ENCODE measurements at places on chromosomes 2 and 18.
A peak's percentile ranks its signal among the peaks of the same experiment; 100 is the strongest.

- no peak for DNase-seq
Measured at GRCh38 chr2:192073878-192074277, 120.9 kb downstream of the TMEFF2 start.

DNA sequence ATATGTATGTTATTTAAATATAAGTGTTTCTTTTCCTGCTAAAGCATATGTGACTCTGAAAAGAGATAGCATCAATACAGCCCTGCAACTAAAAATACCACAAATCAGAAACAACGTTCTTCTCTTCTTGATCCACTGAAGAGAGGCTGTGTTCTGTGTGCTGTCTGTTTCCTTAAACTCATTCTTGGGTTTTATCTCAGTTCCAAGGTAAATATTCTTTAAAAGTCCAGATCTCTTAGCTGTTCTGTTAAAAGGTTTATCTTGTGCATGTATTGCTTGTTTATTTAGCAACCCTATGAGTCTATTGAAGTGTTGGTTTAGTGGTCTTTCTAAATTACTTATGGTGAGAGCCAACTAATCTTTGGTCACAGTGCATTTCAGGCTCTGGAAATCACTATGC is 173.3 kb upstream of the NT5C1B start:
- DNase-seq, result no peak

DNA sequence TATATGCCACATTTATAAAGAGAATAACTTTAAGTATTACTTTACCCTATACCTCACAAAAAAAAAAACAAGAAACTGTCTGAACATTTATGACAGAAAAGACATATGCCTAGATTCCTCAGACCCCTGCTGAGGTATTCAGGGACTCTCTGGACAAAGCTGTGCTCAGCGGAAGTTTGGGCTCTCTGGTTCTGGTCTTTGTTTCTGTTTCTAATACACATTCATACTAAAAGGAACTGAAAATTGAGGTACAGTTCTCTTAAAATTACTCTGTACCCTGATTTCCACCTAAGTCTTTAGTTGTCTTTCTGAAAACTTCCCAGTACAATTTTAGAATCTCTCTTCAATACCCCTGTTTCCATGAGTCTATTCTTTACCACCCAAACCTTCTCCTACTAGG is 160.3 kb downstream of the IKZF2 start:
- DNase-seq, result no peak

GRCh38 chr2:151654085-151654484 is 80.2 kb downstream of the NEB start:
- no peak for DNase-seq

GRCh38 chr2:44016282-44016681 is 20.5 kb upstream of the LRPPRC start:
- no peak for DNase-seq

GRCh38 chr18:34494359-34494696 is 215.8 kb upstream of the DTNA start:
- no peak for DNase-seq

GRCh38 chr2:233101816-233102215 is 41.7 kb downstream of the INPP5D start:
- no peak for DNase-seq

DNA sequence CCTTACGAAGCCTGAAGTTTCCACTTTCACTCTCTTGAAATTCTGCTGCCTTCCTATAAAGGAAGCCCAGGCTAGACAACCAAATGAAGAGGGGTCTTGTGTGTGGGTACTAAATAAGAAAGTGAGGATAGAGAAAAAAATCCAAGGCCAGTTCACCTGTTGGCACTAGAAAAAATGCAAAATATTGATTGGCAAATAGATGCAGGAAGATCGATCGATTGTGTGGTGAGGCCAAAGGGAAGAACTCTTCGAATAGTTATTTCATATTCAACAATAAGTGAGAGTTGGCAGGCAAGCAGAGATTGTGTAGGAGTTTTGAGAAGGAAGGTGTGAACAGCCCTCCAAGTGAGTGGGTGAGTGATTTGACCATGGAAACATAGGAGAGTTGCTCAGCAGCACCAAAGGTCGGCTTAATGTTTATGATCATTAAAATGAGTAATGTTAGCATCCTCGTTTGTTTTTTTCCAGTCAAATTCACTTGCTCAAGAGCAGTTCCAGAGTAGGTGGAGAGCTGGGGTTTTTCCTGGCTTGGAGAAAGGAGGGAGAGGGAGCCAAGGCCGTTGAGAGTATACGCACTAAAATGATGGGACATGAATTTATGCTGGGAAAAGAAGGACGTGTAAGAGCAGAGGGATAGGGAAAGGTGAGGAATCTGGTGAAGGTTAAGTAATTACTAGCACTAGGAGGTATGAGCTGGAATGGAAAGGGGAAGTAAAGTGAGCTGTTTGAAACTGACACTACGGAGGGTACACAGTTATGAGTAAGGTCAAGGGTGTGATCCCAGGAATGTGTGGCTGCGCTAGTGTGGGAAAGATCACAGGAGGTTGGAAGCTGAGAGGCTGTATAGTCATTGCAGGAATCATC is 1.1 kb upstream of the NAPG start:
- no peak for DNase-seq

DNA sequence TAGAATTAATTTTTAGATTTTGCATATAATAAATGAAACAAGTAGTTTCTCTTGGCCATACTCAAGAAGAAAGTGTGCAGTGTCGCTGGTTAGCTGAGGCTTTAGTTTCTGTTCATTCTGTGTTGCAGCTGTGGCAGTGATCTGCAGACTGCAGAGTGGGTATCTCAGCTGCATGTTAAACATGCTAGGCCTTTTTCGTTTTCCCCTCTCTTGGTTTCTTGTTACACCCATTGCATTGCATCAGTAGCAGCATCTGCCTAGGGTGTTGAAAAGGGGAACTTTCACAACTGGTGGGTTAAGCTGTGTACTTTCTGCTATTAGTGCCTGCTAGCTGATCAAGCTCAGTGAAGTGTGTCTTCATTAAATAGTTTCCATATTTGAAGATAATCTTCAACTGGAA is 51.3 kb downstream of the ACSL3 start:
- peak; percentile 81 for DNase-seq

GRCh38 chr2:127597984-127598380 is 48.0 kb upstream of the GPR17 start:
- no peak for DNase-seq

DNA sequence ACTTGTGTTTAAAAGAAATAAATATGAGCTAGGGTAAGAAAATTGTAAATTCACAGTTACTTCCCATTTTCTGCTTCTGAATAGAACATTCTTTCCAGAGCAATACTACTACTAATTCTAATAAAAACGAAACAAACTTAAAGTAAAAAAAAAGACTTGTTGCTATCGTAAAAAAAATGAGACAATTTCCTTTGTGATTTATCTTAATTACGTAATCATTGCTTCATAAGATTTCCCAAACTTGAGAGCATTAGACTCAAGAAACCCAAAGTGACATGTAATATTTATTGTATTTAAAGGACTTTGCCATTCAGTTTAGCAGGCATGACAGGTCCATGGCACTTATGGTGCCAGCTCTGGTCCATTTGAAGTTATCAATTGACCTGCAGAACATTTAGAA is 153.8 kb downstream of the AQP4 start:
- DNase-seq, result no peak

DNA sequence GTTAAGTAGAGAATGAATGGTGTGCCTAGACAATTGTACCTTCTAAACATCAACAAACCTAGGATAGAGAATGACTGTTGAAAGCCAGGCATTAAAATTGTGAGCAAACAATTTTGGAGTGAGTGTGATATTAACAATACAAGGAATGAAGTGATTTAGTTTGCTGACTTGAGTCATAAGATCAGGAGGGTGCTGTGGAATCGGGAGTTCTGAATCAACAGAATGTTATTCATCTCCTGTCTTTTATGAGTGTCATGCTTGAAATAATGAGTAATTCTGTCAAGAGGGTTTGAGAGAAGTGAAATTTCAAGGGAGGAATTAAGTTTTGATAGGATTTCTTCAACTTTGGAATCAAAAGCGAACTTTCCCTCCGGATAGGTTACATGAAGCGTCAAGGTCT is 214.4 kb upstream of the DSEL start:
- no peak for DNase-seq

DNA sequence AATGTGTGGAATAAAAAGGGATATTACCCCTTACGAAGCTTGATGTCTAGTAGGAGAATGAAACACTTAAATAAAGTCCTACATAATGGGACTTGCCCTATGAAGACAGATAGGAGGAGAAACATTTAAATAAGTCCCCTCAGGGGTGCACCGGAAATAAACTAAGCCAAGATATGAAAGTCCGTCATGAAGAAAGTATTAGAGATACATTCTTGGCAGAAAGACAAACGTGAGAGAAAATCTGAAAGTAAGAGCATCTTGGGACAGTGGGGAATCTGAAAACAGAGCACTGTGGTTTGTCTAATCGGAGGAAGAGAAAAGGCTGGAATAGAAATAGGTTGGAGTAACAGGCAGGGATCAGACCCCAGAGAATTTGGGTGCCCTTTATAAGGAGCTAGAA is 516.9 kb upstream of the DSEL start:
- DNase-seq, result no peak

- DNase-seq, result no peak
Measured at GRCh38 chr18:34077599-34077998, 147.1 kb downstream of the NOL4 start.

DNA sequence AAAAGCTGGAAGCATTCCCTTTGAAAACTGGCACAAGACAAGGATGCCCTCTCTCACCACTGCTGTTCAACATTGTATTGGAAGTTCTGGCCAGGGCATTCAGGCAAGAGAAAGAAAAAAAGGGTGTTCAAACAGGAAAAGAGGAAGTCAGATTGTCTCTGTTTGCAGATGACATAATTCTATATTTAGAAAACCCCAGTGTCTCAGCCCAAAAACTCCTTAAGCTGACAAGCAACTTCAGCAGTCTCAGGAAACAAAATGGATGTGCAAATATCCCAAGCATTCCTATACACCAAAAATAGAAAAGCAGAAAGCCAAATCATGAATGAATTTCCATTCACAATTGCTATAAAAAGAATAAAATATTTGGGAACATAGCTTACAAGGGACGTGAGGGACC is 11.1 kb downstream of the SLC8A1 start:
- no peak for DNase-seq

DNA sequence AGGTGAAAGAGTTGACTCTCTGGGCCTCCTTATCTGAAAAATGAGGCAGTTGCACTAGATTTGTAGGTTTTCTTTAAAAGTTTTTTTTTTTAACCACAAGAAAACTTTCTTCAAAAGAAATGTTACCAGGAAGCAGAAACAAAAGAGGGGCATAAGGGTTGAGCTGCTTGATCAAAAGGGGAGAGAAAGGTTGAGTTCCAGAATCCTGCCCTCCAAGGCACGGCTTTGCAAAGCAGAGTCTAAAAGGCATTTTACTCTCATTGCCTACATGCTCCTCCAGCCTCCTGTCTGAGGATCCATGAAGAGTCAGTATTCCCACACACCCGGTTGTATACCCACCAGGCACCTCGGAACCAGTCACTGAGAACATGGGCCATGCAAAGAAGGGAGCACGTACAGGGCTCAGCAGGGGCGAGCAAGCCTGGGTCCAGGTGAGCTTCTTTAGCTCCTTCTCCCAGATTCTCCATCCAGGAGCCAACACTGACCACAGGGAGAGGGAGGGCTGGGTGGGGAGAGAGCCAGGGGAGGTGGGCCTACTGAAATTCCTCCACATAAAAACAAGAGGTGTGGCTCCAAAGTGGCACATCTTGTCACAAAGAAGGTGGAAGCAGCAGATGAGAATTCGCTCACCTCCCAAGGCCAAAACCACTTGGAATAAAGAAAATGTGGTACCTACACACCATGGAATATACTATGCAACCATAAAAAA is 116.0 kb upstream of the EPC2 start:
- no peak for DNase-seq

- no peak for DNase-seq
Measured at GRCh38 chr2:117785740-117786139, 28.8 kb upstream of the DDX18 start.

GRCh38 chr2:120650022-120650644 is 85.5 kb upstream of the GLI2 start:
- DNase-seq, result no peak

DNA sequence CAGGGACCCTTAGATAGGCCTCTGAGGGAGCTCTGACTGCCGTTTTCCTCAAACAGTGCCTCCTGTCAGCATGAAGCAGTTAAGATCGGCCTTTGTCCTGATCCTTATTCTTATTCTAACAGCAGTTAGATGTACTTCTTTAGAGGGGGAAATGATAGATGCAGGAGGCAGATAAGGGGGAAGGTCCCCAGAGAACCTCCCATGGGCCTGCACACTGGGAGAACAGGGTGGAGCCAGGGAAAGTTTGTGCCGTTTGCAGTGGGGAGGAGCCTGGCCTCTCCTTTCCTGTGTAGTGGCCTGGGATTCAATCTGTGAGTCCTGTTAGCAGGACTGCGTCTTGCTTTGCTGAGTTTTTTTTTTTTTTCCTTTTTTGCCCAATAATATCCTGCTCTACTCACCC is 7.9 kb upstream of the INPP4A start:
- no peak for DNase-seq

- no peak for DNase-seq
Measured at GRCh38 chr2:36740061-36740460, 43.6 kb downstream of the VIT start.

GRCh38 chr2:239252801-239253200 is 148.0 kb downstream of the HDAC4 start:
- no peak for DNase-seq

DNA sequence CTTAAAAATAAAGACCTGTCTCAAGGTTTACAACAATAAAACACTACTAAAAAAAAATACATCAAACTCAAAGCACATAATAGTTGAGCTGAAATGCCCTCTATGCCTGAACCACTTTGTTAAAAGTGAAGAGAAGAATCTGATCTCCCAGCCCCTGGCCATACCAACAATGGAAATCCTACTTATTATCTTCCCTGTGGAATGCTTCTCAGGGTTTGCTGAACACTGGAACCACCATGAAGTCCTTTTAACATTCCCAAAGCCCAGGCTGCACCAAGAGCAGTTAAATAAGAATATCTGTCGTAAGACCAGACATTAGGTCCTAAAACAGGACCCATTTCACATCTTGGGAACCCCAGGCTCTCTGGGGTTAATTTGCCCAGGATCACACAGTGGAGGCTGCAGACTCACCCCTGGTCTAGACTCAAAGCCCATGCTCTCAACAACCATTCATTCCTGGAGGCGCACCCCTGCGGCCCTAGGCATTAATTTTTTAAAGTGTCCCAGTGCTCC is 285.8 kb downstream of the STK39 start:
- DNase-seq, result no peak

- no peak for DNase-seq
Measured at GRCh38 chr2:144083211-144083610, 436.7 kb downstream of the ZEB2 start.

- DNase-seq, result no peak
Measured at GRCh38 chr2:64899081-64899865, 89.9 kb upstream of the SLC1A4 start.

DNA sequence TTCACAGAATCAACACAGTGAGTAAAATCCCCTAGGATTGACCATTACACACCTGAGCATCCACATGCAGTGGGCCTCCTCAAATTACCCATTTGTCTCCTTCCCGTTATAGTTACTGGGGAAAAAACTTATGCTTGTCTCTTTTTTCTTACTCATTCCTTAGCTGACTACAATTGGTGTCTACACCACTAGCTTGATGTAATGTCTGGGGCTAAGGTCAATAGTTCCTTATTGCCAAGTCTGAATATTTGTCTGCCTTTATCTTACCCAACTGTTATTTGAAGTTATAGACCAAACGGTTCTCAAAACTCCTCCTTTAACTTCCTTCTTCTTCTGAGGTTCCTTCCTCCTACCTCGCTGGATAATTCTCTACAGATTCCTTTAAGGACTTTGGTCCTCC is 41.9 kb upstream of the TMEM17 start:
- DNase-seq, result no peak

All from GM06990 (cell line).